ENCODE measurements at places on chromosomes 1 and 21.

DNA sequence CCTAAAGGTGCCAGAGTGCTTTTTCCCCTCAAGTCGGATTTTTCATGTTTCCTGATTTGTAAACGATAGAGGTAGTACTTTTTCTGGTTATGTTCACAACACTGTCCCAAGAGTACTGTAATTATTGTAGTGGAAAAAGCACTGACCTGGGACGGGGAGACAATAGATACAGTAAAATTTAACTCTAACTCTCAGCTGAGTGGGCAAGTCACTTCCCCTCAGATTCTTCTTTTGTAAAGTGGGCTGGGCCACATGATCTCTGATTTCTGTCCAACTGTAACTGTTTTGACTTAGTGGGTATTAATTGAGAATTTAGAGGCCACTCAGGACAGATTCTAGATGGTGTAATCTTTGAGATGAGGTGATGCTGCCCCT lies 19.1 kb downstream of the MARCKSL1 start:
- no peak for DNase-seq

DNA sequence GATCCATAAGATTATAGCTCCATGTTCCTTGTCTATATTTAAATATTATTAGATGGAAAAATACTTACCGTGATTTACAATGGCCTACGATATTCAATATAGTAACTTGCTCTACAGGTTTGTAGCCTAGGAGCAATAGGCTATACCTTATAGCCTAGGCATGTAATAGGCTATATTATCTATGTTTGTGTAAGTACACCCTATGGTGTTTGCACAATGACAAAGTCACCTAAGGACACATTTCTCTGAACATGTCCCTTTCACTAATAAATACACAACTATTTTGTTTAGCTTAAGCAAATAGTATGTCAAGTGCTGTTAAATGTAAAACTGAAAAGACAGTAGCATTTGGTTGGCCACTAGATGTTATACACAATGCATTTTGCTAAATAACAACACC lies 248.9 kb upstream of the ADGRL4 start:
- DNase-seq: no peak

- no peak for DNase-seq
Observed at GRCh38 chr1:231991231-231991630, 364.6 kb downstream of the DISC1 start.

- DNase-seq: no peak
Observed at GRCh38 chr1:112636597-112637253, 17.1 kb downstream of the CAPZA1 start.

DNA sequence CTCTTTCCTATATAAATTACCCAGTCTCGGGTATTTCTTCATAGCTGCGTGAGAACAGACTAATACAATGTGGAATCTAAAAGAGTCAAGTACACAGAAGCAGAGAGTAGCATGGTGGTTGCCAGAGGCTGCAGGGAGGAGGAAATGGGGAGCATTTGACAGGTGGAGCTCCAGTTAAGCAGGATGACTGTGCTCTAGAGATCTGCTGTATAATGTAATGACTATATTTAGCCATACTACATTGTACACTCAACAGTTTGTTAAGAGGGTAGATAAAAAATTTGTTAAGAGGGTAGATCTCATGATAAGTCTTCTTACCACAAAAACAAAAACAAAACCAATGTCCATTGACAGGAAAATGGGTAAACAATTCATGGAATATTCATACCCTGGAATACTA lies 82.1 kb downstream of the MT1HL1 start:
- no peak for DNase-seq

GRCh38 chr1:59124166-59124565 lies 172.7 kb upstream of the FGGY start:
- no peak for DNase-seq

DNA sequence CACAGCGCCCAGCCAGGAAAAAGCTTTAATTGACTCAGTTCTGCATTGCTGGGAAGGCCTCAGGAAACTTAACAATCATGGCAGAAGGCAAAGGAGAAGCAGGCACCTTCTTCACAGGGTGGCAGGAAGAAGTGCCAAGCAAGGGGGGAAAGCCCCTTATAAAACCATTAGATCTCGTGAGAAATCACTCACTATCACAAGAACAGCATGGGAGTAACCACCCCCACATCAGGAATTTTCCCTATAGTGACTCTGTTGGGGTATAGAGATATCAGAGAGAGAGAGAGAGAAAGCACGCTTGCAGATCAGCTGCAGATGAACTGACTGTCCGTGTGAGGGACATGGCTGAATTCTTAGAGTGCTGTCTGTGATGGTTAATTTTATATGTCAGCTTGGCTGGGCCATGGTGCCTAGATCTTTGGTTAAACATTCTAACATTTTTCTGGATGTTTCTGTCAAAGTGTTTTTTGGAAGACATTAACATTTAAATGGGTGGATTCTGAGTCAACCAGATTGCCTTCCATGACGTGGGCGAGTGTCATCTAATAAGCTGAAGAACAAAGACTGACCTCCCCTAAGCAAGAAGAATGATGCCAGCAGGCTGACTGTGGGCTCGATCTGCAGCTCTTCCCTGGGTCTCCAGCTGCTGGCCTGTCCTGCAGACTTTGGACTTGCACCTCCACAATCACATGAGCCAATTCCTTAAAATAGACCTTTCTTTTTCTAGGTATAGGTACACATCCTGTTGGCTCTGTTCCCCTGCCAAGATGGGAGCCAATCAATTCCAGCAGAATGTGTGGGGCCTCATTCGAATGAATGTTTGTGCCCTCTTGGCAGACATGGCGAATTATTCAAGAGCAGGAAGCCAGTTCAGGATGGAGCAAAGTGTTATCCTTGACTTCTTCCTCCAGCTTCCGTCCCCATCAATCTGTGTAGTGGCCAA lies 21.4 kb upstream of the CPT2 start:
- DNase-seq: no peak

Data from T-helper 1 cell (primary cell).